ENCODE measurements at places on chromosomes 3 and 15.

DNA sequence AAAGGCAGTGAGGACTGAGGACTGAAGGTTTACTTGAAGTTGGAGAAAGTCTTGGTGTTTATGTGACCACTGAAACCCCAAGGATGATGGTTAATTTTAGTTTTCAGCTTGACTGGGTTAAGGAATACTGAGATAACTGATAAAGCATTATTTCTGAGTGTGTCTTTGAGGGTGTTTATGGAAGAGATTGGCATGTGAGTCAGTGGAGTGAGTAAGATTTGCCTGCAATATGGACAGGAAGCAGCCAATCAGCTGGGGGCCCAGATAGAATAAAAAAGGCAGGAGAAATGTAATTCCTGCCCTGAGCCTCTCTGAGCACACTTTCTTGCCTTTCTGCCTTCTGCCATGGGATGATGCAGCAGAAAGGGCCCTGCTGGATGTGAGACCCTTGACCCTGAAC is 92.4 kb downstream of the KBTBD8 start:
- DNase-seq: peak; percentile 18

GRCh38 chr3:89372456-89372855 is 265.0 kb downstream of the EPHA3 start:
- DNase-seq: peak; percentile 39

GRCh38 chr3:51099794-51100535 is 285.1 kb upstream of the MANF start:
- peak; percentile 22 for DNase-seq

DNA sequence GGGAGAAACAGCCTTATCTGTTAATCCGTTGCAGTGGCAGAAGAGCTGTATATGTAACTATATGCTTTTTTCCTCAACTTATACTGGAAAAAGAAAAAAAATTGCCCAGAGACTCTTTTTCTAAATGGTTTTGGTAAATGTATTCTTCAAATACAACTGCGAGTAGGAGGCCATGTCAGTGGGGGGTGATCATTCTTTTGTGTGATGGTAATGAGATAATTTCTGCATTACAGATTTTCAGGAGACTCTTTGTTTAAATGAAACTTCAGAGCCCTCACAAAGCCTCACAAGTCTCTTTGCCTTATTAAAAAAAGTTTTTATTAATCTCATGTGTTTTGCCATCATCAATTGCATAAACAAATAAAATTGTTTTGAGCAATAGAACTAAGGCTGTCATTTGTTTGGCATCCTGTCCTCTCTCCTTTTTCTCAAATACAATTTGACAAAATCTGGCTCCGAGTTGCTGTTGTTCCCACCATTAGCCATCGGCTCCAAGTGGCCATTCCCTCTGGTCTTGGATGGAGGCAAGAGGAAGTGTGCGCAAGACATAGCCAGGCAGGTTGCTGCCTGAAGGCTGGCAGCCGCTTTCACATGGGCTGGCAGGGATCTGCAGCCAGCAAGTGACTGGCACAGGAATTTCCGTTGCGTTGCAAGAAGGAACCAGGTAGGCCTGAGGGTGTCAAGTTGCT is 116.7 kb downstream of the FNDC3B start:
- DNase-seq: no peak

GRCh38 chr3:139355476-139355875 is 11.7 kb downstream of the MRPS22 start:
- DNase-seq: no peak

- no peak for DNase-seq
These were observed 119.2 kb downstream of the OSBPL10 start for GRCh38 chr3:31861826-31862225.

GRCh38 chr3:183264268-183264667 is 11.2 kb downstream of the B3GNT5 start:
- no peak for DNase-seq

DNA sequence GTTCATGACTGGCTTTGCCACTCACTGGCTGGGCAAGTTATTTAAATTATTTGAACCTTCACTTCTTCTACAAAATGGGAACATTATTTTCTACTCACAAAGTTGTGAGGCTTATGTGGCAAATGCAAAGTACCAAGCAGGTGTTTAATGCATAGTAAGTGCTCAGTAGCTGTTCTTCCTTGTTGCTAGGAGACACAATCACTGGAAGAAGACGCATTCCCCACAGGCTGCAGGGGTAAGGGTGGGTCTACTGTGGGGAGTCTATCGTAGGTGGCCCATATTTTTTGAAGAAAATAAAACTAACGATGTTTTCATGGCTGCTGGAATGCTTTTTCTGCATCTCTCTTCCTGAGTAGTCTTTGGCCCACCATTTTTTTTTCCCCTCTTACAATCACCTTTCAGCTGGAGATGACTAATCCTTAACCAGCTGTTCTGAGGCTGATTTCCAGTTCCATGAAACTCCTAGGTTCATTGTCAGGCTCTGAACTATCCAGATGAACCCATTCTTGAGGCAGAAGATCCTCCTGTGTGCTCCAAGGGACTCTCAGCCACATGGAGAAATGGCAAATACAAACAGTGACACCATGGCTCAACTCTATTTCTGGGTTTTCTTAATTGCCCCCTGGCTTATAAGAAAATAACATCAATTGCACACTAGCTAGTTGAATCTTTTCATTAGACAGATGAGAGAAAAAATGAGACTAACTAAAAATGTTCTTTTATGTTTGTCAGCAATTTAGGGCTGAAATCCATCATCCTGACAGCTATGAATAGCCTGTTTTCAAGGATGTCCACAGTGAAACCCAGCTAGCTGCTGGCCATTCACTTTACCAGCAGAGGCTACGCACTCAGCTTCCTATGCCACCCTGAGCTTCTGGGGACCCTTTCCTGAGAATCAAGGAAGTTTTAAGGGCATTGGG is 108.3 kb upstream of the ETV5 start:
- DNase-seq: no peak

DNA sequence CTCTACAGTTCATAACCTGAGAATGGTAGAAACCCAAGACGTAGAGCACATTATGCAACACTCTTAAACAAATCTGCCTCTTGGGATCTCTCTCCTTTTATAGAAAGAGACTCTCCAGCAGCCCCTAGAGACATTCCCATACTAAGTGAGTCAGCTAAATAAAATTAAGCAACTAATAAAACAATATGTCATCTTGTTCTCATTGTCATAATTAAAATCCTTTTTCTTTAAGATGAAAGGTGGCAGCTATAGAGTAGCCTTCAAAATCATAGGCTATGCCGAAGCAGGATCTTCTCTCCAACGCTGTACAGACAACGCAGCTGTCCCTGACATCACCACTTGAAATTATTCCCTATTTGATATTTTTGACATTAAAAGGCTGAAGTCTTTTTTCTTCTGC is 790.0 kb downstream of the FHIT start:
- DNase-seq: peak; percentile 36

- peak; percentile 35 for DNase-seq
These were observed 63.6 kb upstream of the BOC start for GRCh38 chr3:113147681-113148261.

GRCh38 chr3:63724987-63725386 is 72.5 kb downstream of the SNTN start:
- DNase-seq: peak; percentile 20

- DNase-seq: no peak
These were observed 22.2 kb downstream of the MELTF start for GRCh38 chr3:197007296-197007940.

GRCh38 chr15:100863075-100863795 is 16.4 kb upstream of the ALDH1A3 start:
- DNase-seq: no peak

DNA sequence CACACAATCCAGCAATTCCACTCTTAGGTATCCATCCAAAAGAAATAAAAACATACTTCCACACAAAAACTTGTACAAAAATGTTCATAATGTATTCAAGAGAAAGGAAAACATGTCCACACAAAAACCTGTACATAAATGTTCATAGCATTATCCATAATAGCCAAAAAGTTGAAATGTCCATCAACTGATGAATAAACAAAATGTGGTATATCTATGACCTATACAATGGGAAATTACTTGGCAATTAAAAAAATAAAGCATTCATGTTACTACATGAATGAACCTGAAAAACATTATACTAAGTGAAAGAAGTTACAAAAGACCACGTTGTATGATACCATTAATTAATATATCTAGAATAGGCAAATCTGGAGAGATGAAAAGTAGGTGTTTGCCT is 17.9 kb downstream of the FRMD5 start:
- no peak for DNase-seq

DNA sequence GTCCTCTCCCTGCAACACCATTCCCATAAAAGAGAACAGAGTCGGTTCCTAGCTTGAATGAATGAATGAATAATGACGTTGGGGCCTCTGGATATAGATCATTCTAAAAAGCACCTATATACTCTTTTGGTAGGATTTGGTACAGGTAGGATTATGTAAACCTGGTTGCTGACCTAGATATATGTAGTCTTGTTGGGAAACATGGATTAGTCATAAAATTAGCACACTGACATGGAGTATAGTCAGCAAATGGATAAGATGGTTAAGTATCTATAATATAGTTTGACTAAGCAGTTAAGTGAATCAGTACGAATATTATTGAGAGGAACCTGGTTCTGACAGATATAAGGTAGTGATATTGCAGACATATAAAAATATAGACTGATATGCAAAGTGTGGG is 142.5 kb downstream of the FILIP1L start:
- no peak for DNase-seq

GRCh38 chr3:28521663-28522062 is 173.0 kb upstream of the AZI2 start:
- no peak for DNase-seq

DNA sequence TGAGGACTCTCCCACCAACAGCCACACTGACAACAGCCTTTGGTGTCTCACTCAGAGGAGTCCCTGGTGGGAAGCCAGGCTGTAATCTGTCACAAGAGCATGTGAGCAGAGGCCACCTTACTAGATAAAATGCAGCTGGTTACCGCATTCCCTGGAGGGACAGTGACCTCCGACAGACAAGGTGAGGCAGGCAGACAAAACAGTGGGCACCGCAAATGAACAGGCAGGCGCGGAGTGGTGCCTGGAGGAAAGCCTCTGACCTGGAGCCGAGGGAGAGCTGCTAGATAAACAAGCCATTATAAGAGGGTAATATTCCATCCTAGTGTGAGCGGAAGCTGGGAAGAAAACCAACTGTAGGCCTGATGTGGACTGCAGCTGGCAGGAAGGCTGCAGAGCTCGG is 736.4 kb downstream of the FHIT start:
- DNase-seq: no peak

GRCh38 chr15:93029214-93029835 is 59.7 kb downstream of the RGMA start:
- DNase-seq: no peak

GRCh38 chr3:152175528-152175889 is 93.2 kb upstream of the MBNL1 start:
- peak; percentile 87 for DNase-seq

DNA sequence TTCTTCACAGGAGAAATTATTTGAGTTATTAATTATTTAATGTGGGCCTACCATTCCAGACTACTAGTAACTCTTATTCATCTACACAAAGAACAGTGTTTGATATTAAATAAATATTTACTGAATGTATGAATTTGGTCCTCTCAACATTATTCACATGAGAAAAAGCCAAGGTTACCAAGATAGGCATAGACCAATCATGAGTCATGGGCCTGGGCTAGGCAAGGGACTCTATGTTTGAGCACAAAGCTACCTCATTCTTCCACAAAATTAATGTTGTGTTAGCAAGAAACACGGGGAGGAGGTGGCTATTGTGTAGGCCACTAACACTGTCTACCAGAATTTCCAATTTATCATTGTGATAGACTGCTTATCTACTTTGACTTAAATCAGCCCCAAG is 115.7 kb downstream of the SERPINI1 start:
- DNase-seq: no peak

- DNase-seq: no peak
These were observed 36.8 kb upstream of the ZDHHC23 start for GRCh38 chr3:113910966-113911365.

DNA sequence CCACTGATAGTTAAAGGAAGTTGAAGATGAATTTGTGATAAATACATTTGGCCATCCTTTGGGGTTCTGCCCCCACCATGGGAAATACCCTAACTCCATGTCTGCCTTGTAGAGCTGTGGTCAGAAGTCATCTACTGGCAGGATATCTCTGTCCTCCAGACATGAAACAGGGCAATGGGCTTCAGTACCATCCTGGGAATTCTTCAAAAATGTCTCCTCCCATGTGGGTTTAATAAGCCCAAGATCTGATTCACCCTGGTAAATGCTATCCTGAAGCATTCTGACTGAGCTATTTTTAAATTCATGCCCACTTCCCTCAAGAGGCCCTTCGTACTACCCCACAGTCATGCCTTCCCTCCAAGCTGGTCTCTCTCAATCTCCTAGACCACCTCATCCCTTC is 113.7 kb upstream of the SLC25A36 start:
- no peak for DNase-seq

DNA sequence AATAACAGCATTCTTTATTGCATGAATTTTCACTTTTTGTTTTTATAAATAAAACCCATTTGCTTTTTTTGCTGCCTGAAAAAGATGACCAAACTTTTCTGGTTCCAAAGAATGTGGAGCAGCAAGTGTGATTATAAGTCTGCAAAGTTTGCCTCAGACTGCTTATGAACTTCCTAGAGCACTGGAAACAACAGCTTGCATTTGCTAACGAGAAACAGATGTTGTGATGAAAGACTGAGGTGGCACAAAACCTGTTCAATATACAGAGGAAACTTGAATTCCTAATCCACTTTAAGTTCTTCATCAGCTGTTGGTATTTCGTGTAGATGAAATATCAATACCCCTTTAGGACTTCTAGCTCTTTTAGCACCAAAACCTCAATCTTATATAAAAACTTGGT is 9.3 kb downstream of the ZPLD1 start:
- DNase-seq: peak; percentile 33

- DNase-seq: no peak
These were observed 92.2 kb downstream of the KLHL25 start for GRCh38 chr15:85702321-85703101.

- DNase-seq: no peak
These were observed 110.4 kb downstream of the WNT7A start for GRCh38 chr3:13769422-13769821.

DNA sequence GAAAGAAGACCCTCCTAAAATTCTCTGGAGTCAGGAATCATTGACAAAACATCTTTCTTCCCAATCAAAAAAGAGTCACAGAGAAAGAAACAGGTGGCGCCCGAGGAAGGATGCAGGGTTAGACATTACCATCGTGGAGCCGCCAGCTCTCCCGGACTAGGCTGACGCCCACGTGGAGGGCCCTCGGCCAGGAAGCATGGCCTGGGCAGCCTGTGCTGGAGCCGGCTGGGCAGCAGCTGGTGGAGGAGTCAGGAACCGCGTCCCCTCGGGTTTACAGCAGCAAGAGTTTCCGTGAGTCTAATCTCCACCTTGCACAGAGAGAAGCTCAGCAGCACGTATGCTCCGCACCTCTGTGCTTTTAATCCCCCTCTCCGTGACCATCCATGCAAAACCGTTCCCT is 533.7 kb upstream of the ATP11B start:
- DNase-seq: no peak

- DNase-seq: no peak
These were observed 95.7 kb downstream of the NSUN3 start for GRCh38 chr3:94158512-94158911.

GRCh38 chr15:73931441-73931840 is 5.2 kb downstream of the LOXL1 start:
- no peak for DNase-seq

- no peak for DNase-seq
These were observed 84.0 kb downstream of the LIPC start for GRCh38 chr15:58515807-58516206.

Data from fibroblast of the conjunctiva (primary cell).